Heart left ventricle (tissue), 16 donors: ENCODE measurements at places on chromosomes 3 and 15.

DNA sequence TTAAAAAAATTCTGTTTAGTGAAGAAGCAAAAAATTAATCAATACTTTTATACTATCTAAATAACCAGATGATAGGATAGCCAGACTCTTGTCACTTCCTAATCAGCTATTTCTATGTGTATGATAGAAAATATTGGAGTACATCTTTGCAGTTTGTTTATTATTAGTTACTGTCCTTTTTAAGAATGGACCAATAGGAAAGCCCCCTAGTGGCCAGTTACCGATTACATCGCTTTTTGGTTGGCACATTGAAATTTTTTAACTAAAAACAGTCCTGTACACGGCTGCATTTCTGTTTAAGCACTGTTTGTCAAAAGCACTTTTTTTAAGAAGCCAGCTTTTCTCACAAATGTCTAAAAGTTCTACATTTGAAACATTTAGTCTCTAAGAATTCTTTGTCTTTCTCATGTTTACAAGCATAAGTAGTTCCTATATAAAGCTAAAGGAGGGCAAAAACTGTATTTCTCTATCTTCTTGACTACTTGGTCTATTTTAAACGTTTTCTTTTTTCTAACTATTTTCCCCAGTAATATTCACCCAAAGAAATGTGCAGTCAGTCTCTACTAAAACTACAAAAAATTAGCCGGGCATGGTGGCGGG, 253.2 kb upstream of the LRTM1 start:
- no peak for DNase-seq

DNA sequence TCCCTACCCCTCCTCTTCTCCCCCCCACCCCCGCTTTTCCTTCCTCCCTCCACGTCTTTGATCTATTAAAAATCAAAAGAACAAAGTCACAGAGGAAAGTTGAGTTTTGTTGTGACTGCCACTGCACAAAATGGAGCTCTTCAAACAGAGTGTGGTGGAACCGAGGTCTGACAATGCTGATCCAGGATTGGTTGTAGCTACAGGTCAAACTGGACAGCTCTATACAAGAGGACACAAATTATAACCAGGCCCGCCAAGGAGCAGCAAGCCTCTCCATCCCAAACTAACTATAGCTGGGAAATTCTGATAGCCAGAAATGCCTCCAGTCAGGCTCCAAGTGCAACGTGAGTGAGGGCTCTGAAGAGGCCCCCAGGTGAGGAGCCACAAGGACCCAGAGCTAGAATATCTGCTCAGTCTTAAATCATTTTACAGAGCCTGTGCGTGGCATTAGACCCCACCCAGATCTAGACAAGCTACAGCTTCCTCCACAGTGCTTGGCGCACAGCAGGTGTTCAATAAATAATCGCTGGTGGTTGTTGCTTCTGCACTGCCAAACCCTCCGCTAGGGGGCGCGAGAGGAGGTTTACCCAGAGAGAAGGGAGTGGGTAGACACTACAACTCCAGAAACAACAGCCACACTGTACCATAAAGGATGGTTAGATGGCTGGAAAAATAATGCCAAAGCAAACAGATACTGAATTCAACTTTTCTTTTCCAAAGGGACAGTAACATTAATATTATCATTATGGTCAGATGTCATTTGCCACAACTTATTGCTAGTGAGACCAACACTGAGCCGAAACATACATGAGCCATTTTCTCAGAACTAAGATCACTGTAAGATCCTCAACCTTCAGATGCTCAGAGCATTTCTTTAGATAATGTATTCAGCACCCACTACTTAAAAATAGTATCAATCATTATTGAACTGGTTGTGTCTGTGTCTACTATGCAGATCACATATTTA, 44.6 kb downstream of the ZIC4 start:
- no peak for DNase-seq

GRCh38 chr15:63387748-63388493, 6.3 kb upstream of the CA12 start:
- DNase-seq: no peak

DNA sequence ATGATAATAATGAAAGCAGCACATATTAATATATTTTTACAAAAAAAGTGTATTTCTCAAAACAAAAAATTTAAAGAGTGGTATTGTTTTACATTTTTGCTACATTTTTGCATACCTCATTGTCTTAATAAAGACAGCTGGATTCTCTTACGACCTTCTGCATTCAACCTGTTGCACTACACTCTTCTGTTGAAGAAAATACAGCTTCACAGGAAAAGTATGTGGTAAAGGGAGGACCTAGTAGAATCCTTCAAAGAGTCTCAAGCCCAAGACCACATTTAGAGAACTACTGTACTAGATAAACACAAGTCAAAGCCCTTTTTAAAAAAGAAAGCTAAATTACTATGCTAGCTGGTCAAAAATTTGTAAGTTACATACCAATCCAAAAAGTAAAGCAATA, 7.9 kb downstream of the ZNF280D start:
- DNase-seq: no peak

DNA sequence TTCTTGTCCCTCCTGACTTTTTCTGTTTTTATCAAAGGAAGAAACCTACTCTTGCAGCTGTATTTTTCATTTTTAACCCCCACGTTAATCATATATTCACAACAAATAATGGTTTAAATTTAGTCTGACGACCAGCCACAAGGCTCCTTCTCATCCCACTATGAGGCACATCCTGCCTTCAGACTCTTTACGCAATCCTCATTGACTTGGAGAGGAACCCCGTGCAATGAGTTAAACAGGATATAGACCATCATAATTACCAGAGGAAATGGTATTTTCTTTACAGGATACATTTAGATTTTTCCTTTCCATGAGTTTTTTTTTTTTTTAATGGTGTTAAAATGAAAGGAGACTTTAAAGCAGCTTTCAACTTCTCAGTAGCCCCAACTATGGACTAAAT, 68.5 kb downstream of the WWTR1 start:
- no peak for DNase-seq

DNA sequence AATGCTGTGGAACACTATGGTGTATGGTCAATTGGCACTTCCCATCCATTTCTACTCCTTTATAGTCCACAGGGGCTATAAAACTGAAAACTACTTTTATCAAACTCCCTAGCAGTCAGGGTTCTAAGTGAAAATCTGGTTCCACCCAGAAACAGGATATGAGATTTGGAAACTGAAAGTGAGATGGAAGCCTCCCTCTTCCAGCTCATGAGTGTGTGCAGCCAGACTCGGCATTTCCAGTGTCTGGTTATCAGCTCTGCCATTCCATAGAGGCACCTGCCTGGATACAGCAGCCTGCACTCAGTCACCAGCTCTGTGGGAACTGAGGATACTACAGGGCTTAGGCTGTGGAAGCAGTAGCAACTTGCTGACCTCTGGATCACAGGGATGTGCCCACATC, 14.7 kb upstream of the PLA2G4F start:
- DNase-seq: no peak

- DNase-seq: no peak
Observed at GRCh38 chr3:174204765-174205164, 654.4 kb upstream of the NAALADL2 start.

DNA sequence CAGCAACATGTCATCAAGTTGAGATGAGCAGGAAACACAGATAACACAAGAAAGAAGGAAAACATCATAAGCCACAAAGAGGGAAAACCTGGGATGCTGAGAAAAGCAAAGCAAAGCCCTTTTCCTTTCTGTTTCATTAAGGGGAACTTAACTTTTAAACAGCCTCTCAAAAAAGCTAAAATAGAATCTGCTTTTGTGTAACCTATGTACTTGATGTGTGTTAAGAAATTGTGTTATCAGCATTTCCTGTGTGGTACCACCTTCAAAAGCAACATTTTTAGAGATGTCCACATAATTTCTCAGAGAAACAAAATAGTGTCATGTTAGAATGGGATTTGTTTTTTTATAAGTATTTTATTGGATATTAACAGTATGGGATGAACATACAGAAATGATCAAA, 206.2 kb downstream of the IL20RB start:
- DNase-seq: no peak

DNA sequence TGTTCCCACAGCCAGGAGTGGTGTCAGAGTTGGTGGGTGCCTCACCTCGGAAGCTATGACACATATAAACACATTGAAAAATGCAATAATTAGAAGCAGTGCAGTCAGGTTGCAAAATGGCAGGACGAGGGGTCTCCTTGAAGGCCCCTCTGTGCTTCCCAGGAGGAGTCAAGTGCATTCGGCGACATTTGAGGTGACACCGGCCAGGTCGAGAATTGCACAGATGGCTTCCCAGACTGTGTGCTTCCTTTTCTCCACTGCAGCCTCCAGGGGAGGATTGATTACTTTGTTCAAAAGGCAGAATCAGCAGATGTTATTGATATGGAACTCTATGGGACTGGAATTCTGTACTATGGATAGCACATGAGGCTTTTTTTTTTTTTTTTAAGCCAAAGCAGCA, 163.2 kb downstream of the MINAR1 start:
- no peak for DNase-seq

- DNase-seq: no peak
Observed at GRCh38 chr15:52540374-52541012, 11.8 kb upstream of the MYO5A start.

GRCh38 chr3:190854062-190854461, 8.4 kb downstream of the GMNC start:
- DNase-seq: no peak

DNA sequence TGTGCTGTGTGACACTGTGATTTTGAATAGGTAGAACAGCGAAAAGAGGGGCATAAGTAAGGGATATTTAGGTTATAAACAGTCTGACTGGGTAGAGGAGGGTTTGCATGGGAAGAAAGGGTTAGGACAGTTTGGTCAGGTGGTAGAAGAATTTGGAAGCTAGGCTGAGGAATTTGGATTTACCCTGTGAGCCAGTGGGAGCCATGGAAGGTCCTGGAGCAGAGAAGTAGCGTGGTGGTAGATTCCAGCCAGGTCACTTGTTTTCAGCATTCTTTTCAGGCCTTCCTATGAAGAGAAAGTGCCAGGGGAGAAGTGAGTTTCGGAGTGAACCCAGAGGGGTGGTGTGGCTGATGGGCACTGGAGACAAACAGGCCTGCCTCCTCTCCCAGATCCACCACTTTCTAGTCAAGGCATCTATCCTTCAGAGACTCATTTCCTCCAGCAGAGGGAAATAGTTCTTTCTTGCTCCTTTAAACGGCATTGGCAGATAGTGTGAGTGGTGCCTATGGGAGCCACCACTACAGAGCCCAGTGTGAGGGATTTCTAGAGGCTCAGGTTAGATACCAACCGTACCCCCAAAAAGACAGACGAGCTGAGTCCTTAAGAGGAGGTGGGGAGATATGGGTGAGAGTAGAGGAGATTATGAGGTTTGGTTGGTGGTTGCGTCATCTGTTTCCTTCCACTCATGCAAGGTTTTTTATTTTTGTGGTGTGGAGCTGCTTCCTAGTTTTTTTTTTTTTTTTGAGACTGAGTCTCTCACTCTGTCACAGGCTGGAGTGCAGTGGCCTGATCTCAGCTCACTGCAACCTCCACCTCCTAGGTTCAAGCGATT, 21.2 kb downstream of the PXK start:
- no peak for DNase-seq

- peak; percentile 15 for DNase-seq
Observed at GRCh38 chr3:14438929-14439328, 36.5 kb downstream of the SLC6A6 start.

GRCh38 chr3:194565597-194566190, 67.5 kb downstream of the TMEM44 start:
- DNase-seq: no peak
